Natural killer cell (primary cell): ENCODE measurements at places on chromosomes 13 and 19.

DNA sequence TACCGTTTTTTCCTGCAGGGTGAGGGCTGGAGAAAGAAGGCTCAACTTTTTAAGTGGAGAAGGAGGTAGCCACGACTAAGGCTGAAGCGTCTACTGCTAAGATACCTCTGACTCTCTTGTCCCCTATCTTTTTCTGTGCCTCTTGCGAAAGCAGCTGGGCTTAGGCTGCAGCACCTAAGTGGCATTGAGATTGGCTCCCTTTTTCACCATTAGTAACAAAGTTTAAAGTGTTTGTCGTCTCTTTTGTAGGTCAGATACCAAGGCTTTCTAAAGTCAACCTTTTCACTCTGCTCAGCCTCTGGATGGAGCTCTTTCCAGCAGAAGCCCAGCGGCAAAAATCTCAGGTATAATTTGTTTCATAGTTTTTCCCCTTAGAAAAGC is 887 bp downstream of the CDADC1 start:
- no peak for DNase-seq

DNA sequence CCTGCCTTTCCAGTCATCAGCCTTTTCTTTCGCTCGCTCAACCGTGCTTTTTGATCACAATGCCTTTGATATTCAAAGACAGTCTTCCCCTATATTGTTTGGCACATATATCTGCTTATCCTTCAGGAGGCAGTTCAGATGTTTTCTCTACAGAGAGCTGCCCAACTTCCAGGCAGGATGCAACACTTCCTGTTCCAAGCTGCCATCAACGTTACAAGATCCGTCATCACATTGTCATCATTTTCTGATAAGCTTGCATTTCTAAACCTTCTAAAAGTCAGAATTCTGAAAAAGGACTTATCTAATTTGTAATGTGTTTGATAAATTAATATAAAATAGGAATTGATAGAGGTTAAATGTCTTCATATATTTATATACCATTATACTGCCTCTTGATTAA is 574.2 kb downstream of the TBC1D4 start:
- DNase-seq: no peak

- peak; percentile 35 for DNase-seq
Measured at GRCh38 chr13:25752957-25753551, 298.8 kb downstream of the SHISA2 start.

DNA sequence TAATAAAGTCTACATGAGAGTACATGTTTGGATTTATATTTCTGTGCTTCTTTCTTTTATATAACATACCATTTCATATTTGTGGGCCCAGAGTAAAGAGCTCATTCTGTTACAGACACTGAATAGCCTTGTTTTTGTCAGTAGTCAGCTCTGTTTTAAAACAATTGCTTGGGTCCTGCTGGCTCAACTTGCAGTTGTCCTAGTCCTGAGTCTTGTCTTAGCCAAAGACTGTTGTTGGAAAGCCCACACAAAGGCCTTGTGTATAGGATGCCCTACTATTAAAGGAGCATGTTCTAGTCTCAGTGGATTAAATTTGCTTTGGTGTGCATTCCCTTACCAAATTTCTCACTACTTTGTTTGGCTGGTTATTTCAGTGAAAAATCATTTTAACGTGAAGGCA is 3.8 kb upstream of the KCNRG start:
- no peak for DNase-seq

- no peak for DNase-seq
Measured at GRCh38 chr19:45171211-45171623, 6.8 kb downstream of the TRAPPC6A start.

- no peak for DNase-seq
Measured at GRCh38 chr13:29510651-29511084, 84.8 kb downstream of the SLC7A1 start.

GRCh38 chr19:33177417-33177979 is 16.6 kb upstream of the LRP3 start:
- no peak for DNase-seq

DNA sequence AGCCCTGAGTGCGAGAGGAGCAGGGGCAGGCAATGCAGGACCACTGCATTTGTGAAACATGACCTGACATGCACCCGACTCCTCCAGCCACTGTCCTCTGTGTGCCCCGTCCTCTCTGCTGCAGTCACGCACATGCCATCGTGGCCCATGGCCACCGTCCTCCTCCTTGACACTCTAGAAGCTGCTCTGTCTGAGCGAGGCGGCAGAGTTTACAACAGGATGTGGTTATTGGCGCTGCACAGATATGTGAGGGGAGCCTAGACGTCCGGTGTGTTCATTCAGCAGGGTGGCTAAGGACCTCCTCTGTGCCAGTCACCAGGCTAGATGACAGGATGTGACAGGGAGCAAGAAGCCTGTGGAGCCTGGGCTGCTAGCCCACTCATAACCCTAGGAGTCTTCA is 277.8 kb downstream of the FOXO1 start:
- peak; percentile 75 for DNase-seq

GRCh38 chr19:24054044-24054935 is 32.7 kb upstream of the ZNF254 start:
- no peak for DNase-seq

- DNase-seq: peak; percentile 22
Measured at GRCh38 chr13:75636436-75637180, 478 bp downstream of the LMO7 start.

- no peak for DNase-seq
Measured at GRCh38 chr19:17755977-17756670, 4.8 kb downstream of the FCHO1 start.

DNA sequence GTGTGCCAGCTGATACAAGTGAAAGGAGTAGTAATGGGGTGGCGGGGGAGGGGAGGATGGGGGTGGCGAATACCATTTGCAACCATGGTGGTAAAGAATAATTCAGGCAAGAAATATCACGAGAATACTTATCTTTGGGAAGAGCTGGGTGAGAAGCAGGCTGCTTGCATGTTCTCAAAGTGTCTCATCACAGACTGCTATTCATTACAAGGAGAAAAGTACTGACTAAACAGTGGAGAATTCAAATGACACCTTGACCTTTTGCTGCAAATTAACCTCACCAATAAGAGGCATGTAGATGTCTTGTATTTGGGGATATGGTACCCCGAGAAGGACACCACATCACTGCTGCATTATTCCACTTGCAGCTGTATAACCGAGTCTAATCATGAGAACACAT is 585.7 kb upstream of the GPC6 start:
- no peak for DNase-seq

DNA sequence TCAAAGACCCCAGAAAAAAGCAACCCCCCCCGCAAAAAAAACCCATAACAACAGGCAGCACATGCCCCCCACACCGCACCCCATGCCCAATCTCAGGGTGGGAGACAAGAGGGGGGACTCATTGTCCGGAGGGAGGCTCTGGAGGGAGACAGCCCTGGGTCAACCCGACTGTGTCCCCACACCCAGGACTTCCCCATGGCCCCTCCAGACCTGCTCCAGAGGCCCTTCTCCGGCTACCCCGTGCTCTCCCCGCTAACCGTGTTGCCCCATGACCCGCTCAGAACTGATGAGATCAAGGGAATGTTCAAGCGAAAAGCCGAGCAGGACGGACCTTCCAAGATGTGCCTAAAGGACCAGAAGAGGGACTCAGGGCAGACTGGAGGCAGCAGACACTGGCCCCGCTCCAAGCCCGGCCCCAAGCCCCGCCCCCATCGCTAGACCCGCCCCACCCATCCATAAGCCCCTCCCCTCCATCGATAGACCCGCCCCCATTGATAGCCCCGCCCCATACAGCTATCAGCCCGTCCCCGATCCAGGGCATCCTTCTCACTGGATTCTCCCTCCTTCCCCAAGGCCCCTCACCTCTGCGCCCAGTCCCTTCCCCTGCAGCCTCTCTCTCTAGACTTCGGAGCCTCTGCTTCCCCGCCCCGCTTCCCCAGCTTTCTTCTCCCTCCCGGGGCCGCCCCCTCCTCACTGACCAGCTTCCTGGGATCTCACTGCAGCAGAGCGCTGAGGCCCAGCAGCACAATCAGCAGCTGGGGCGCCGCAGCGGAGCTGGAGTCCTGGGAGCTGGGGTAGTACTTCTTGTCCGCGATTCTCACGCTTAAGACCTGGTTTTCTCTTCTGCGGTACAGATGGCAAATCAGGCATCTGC is 2.2 kb downstream of the BST2 start:
- peak; percentile 44 for DNase-seq

GRCh38 chr19:5536337-5536894 is 31.3 kb downstream of the TINCR start:
- no peak for DNase-seq

DNA sequence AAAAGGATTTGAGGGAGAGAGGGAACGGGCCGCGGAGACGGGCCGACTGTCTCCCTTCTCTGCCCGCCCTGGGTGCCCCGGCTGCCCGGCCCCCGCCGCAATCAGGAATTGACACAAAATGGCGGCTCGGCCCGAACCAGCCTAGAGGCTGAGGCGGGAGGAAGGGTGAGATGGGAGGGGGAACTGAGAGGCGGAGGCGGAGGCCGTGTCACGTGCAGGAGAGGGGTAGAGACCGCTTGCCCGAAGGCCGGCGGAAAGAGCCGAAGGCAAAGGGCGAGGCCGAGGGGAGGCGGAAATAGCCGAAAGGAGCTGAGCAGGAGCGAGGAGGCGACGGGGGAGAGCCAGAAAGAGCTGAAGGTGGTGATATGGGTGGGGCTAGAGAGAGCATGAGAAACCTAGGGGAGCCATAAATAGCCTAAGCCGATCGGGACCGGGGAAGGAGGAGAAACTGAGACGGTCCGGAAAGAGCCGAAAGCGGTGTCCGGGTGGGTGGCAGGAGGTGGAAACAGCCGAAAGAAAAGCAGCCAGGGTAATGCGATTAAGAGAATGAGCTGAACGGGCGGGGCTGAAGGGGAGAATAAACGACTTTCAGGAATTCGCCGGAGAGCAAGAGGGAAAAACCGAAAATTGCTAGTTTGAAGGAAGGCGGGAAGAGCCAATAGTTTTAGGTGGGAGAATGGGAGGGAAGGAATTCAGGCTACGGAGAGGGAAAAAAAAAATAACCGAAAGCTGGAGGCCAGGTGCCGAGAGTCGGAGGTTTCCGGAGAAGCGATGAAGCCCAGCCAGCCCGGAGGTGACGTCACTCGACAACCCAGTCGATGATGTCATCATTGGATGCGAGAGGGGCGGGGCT is at the start of gene ZC3H4:
Gene ZC3H4, minus strand, starts transcription at position 780 of the 853 bp plus-strand sequence. CDS start 1,192 bp downstream, outside the sequence.
- DNase-seq: peak; percentile 99

DNA sequence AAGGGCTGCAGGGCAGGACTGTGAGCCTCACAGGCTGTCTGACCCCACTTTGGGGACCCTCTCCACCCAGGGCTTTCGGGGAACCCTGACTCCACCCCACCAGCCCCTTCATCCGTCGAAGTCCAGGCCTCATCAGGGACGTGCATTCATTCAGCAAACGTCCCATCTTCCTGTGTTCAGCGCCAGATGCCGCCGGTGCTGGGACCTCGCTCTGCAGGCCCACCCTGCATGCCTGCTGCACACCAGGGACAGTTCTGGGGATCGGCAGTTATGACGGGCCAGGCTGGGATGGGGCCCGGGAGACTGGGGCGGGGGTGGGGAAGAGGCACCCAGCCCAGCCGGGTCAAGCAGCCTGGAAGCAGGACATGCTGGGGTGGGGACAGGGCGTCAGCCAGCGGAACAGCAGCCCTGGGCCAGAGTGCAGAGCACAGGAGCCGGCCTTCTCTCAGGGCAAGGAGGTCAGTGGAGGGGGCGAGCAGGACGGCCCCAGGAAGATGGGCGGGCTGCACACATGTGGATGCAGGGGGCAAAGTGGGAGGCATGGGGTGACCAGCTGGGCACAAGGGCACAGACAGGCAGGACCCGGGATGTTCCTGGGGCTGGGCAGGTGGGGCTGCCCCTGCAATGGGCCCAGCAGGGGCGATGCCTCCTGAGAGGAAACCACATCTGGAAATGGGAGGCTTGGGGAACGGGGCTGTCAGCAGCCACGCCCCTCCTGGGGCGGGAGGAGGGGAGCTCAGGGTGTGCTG is 5.1 kb downstream of the GAMT start:
- no peak for DNase-seq

- DNase-seq: no peak
Measured at GRCh38 chr19:40560092-40560507, 16.6 kb upstream of the SHKBP1 start.

- no peak for DNase-seq
Measured at GRCh38 chr13:21079761-21080592, 18.6 kb upstream of the LATS2 start.

DNA sequence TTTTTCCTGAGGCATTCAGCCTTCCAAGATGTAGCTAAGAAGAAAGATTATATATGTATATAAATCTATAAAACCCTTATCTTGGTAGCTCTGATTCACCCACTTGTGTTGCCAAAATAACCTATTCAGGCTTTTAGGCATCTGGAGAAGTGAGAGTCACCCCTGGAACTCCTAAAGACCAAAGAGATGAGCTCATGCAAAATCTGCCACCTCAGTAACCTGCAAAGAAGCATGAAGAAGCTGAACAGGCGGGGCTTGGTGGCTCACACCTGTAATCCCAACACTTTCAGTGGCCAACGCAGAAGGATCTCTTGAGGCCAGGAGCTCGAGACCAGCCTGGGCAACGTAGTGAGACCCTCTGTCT is 393.7 kb downstream of the FOXO1 start:
- DNase-seq: no peak

- no peak for DNase-seq
Measured at GRCh38 chr13:79241697-79242096, 164.4 kb downstream of the RBM26 start.
